ENCODE measurements at places on chromosomes 3 and 15. TPM values are rescaled to one million over a fixed set of nuclear protein-coding genes. Genes with fewer than 3 reads are reported as not detected.

- H3K4me3 ChIP-seq: no peak overlapping the region
- no peaks in the 10 kb centered on the region for H3K27me3 ChIP-seq
- H3K36me3 ChIP-seq: no peaks in the 10 kb centered on the region
- H3K4me1 ChIP-seq: no peaks in the 10 kb centered on the region
- DNase-seq: no peak
- no peak overlapping the region for H3K27ac ChIP-seq
These were observed 65.5 kb upstream of the FILIP1L start for GRCh38 chr3:100179692-100180349.

XRN1 gene
- 23.4 TPM for total RNA-seq

DNA sequence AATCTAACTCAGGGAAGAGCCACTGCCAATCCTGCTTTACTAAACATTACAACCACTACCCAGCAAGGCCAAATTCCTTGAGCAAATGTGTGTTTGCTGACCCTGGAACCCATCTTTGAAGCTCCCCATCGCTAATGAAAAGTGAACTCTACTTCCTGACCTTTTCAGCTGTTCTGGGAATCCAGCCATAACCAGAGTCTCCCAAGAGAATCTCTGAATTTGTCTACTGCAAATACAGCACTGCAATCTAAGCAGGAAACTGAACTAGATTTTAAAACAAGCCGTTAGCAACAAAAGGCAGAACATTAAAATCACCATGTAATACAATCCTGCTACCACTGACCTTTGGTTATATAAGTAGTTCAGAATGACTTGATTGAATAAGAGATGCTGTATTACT, 309.2 kb downstream of the MAGI1 start:
- H3K27ac ChIP-seq: peak overlapping the region; percentile 38
- H3K36me3 ChIP-seq: no peaks in the 10 kb centered on the region
- peaks cover 35% of the 10 kb centered on the region for H3K4me1 ChIP-seq
- H3K27me3 ChIP-seq: no peaks in the 10 kb centered on the region
- DNase-seq: no peak

CSPG4 gene
- total RNA-seq: 129 TPM
